Stimulated activated CD4-positive, alpha-beta T cell treated with anti-CD3 and anti-CD28 coated beads, Interleukin-4, amount 100 ng/mL, for 24 hours (primary cell): ENCODE measurements at places on chromosomes 4 and X.

DNA sequence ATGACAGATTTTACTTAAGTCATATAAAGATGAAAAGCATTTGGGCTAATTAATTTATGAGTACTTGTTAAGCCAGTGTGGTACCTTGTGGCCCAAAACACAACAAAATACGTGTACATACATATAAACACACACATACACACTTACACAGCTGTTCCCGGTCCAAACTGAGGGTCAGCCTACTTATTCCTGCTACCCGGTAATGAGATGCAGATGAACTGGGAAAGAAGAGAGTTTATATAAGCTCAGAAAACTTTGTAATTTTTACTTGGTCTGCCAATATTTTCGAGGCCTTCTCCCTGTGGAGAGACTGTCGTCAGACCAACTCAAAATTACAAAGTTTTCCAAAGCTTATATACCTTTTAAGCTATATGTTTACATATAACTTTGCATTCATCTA lies 25.8 kb upstream of the PBDC1 start:
- no peak for DNase-seq

GRCh38 chr4:39976945-39977488 lies 694 bp downstream of the PDS5A start:
- DNase-seq, result peak; percentile 56

GRCh38 chrX:109857584-109858228 lies 124.6 kb upstream of the ACSL4 start:
- DNase-seq, result no peak

DNA sequence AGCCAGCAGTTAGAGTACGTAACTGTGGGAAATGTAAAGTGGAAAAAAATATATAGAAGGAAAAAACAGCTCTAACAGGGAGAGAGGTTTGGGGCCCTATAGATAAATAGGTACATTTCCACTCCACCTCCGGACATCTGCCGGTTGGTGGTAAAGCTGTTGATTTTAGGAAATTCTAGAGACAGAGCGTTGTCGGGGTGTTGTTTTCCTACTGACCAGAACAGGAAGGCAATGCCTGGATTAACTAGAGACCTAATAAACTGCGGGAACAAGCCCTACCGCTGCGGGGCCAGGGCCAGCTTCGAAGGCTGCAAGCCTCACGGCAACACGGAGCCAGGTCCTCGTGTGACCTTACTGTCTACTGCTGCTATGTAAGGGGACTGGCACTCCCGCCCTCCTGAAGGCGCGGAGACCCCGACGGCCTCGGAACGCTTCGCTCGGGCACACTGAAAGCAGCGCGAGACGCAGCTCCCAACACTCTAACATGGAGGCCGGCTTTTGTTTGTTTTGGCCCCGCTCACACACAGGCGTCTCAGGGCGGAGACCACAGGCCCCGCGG lies 702 bp upstream of the CDKN2AIP start:
- DNase-seq, result peak; percentile 46

DNA sequence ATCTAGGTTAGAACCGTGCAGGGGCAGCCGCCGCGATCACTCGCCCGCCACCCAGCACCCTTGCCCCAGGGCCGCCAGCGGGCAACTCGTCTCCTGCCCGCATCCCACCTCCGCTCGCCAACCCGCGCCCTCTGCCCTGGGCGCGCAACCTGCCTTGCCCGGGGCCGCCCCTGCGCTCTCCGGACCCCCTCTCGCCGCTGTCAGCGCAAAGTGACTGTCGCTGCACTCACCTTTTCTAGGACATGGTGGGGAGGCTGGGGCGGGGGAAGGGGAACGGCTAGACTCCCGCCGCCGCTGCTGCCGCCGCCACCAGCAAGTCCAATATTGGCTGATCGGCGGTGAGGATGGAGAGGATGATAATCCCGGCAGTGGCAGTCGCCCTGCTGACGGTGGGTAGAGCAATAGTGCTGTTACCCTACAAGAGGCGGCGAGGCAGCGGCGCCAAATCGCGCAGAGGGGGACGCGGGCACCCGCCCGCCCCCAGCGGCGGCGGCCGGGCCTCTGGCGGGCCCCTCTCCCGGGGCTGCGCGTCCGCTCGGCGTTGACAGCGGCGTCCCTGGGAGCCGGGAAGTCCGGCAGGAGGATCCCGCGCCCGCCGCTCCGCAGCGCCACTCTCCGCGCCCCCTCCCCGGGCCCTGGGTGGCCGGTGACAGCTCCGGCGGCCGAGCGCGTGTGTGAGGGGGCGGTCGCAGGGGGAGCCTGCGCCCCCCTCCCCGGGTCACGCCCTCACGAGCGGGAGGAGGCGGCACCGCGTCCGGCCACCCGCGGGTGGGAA lies 2.3 kb upstream of the NR3C2 start:
- DNase-seq, result peak; percentile 39

DNA sequence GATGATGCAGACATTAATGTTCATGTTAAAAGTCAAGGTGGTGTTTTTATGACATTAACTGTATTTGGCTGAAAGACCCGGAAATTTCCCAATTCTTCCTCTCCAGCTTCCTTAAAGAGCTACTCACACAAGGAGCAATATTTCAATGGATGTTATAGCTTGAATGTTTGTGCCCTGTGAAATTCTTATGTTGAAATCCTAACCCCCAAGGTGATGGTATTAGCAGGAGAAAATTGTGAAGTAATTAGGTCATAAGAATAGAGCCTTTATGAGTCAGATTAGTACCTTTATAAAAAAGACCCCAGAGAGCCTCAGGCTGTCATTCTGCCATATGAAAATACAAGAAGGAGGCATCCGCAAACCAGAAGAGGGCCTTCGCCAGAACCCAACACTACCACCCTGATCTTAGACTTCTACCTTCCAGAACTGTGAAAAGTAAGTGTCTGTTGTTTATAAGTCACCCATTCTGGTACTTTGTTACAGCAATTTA lies 3.6 kb downstream of the TLR1 start:
- DNase-seq, result no peak

DNA sequence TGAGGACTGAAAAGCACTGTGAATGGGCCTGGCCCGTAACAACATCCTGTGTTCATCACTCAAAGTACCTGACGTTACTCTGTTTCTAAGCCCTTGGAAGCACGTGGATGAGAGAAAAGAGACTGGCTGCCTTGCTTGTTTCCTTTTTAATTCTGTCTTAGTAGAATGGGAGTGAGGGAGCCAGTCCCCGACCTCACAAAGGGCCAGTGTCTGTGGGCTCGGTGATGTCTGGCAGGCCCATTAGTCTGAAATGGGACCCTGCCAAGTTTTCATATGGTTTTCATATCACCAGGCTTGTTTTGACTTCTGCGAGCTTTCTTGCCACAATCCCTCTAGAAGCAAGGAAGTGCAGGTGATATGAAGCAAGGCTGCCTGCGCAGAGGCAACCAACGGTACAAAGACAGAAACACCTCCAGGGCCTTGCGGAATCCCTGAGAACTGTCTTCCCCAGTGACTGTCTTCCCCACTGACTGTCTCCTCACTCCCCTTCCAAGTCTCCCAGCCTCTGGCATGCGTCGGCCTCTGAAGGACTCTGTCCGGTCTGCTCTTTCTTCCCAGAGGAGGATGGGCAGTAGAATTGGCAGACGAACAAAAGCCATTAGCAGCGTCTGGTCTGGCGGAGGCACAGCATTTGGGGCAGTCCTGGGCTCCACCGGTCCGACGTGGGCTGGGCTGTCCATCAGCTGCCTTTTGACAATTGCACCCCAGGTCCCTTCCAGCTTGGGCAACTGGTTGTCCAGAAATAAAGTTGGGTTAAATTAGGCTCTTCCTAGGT lies 20.2 kb upstream of the RASL11B start:
- DNase-seq, result no peak

DNA sequence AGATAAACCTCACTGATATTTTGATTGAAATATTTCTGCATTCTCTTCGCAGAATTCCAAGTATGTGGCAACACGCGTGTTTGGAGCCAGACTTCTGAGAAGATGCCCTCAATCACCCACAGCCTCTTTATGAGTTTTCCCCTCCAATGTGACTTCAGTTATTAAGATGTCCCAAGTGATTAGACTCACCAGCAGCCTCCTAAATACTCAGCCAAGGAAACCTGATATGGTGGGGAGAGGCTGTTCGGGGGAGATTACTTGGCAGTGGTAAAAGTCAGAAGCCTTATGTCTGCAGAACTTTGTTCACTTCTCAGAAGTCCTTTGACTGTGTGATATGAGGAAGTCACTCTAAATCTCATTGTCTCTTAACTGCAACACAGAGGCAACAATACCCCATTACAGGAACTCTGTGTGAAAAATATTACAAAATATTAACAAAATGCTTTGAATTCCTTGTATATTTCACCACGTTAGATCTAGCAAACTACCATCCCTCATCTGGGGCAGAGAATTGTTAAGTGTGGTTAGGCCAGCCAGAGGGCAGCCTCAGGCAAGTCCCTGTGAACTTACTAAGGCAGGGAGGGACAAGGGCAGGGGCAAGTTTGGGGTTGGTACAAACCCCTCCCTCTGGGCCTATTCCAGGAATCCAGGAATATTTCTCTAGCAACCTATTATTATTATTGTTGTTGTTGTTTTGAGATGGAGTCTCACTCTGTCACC lies 151.4 kb upstream of the USP9X start:
- DNase-seq, result no peak

DNA sequence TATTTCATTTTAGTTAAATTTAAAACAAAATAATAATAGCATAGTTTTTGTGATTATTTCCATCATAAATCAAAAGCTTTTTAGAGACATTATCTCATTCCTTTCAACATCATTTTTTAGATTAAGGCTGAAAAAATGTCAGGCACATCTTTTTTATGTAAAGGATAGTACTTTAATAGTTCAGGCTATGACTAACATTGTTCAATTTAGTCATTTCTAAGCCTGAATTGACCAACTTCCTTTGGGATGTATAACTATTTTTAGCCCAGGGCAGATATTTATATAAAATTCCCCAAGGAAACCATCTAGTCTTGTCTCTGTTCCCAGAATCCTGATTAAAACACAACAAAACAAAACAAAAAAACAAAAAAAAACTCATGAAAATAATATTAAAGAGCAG lies 145.6 kb upstream of the PCDH18 start:
- DNase-seq, result no peak

DNA sequence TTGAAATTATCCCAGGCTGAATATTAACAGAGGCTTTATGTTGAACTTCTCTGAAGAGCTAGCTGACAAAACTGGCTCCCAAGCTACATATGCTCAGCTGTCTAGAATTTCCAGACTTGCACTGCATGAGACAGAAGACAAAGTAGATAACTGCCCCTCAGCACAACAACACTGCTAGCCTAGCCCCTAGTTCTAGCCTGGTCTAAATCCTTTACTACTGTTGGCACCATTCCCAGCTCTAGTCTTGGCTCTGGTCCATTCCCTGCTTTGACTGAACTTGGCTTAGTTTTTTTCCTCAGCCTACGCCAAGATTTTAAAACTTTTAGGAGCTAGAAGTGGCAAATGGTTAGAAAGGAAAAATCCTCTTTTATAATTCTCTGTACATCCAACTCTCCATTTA lies 7.6 kb upstream of the OPHN1 start:
- no peak for DNase-seq

- DNase-seq, result no peak
Observed at GRCh38 chr4:155592179-155592937, 74.3 kb upstream of the GUCY1A1 start.

DNA sequence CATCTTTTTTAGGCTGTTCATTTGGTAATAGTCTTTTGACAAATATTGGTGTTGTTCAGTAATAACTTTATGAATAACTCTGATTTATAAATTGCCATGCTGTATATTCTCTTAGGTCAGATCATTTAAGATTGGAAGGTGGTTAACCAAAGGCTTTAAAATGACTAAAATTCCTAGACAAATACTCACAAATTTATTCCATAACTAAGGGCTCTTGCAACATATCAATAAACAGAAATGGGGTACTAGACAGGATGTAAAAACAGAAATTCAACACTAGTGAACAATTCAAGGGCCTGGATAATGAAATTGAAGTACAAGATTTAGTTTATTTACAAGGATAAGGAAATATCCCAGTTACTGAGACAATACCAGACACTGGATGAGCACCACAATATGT lies 328.6 kb downstream of the PCDH19 start:
- DNase-seq, result no peak

DNA sequence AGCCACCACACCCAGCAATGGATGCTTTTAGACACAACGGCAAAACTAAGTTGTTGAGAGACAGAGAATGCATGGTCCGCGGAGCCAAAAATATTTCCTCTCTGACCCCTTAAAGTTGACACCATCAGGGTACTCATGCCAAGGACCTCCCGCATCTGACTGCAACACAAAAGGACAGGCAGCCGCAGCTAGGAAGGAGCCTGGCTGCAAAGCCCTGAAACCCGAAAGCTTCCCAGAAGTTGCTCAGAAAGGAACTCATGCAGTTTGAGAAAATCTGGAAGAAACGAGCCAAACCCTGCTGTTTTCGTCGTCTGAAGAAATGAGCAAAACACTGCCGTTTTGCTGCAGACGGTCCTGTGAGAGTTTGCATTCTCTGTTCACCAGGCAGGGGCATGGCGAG lies 16.5 kb downstream of the DHRSX start:
- no peak for DNase-seq

- DNase-seq, result no peak
Observed at GRCh38 chrX:68433155-68433980, at the start of gene OPHN1. Gene OPHN1, minus strand, starts transcription at chrX:68433495. Its CDS starts 475 bp downstream, at chrX:68433020.

GRCh38 chr4:80171251-80171650 lies 26.1 kb upstream of the PRDM8 start:
- DNase-seq, result peak; percentile 32

- DNase-seq, result no peak
Observed at GRCh38 chr4:113293043-113293560, 243.6 kb downstream of the ANK2 start.

DNA sequence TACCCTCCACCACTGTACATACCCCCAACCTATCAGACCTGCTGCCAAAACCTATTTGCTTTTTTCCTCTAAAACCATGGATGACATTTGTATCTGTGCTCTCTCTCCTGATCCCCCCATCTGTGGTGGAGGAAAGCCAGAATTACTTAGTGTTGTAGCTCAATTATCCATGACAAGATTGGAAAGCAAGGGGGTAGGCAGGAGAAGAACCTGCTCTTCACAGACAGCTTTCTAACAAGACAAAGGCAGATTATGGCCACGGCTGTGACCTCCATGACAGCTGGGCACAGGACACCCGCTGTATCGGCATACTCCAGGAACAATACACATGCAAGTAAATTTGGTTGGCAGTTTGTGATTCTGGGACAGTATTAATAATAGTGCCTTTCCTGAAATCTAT lies 186.7 kb downstream of the ENOX2 start:
- DNase-seq, result no peak

- no peak for DNase-seq
Observed at GRCh38 chrX:30793075-30793766, 95.8 kb downstream of the TAB3 start.

DNA sequence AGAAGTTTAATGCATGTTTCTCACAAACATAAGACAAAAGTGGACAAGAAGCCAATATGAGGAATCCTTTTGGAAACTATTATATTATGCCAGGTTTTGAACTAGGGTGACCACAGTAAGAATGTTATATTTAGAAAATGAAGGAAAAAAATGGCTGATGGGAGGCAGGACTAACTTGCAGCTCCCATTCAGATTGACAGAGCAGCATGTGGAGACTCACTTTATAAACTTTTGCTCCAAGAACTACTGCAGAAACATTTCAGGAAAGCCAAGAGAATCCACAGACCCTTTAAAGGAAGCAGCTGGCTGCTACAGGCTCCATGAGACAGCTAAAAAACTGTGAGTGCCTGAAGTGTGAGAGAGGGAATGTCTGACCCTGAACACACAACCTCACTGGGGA lies 738.6 kb upstream of the GRIA3 start:
- DNase-seq, result no peak
